Kidney epithelial cell (primary cell): ENCODE measurements at places on chromosomes 2 and 18. TPM values are rescaled to one million over a fixed set of nuclear protein-coding genes. Genes with fewer than 3 reads are reported as not detected.

DNA sequence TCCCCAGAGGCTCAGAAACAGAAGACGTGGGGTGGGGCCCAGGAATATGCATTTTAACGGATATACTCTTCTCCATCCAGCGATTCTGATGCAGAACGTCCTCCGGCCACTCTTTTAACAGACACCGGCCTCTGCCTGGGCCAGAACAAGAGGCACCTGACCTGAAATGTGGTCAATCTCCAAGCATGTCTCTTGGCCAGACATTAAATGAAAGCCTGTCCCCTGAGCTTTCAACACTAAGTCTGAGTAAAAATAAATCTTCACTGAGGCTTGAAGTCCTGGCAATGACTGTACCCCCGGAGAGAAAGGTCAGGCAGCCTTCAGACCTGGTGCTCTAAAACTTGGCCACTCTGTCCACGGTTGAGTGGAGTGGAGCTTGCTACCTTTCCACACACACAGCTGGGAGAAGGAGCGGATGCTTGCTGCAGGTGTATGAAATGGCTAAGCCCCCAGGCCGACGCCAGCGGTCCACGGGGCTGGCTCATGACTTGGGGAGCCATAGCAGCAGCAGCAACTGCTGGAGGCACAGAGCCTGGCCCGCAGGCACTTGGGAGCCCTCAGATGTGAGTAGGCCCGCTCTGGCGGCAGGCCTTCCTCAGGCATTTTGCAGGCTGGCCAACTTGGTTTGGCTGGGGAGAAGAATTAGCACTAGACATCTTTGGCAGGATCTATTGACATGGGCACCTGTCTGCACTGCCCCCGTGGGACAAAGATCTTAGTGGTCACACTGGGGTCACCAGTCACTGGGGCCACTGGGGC, 79.7 kb downstream of the TMEM17 start:
- no peak for DNase-seq

INO80D gene
- total RNA-seq, result 9.7 and 11.0 TPM in 2 replicates

- DNase-seq, result peak; percentile 82
Measured at GRCh38 chr18:70337139-70337972, 48.5 kb downstream of the SOCS6 start.

GRCh38 chr2:527581-527980, 149.6 kb downstream of the TMEM18 start:
- DNase-seq, result no peak

DNA sequence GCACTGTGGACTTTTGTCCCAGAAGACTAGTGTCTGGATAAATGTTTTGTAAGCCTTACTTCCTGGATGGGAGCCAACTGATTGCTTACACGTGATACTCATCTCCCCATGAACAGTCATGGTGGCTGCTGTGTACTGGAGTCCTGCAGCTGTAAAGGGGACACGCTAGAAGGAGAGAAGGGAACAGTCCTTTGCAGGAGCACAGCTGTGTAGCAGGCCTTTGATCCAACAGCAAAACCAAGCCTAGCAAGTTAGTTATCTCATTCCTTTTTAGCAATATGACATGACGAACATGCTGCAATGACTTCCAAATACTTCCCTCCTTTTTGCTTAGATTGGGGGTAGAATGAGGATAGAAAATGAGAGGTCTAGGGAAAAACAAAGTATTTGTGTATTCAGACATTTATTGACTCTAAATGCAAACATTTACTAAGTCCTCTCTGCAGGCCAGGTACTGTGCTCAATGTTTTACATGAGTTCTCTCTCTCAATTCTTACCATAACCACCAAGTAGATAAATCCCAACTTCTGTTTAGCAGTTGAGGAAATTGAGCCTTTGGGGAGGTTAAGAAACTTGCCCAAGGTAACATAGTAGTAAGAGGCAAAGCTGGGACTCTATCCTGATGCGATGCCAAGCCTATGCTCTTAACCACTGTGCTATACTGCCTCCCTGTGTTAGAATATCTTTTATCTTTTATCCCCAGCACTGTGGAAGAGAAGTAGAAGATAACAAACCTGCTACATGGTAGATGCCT, 55.4 kb upstream of the CD28 start:
- no peak for DNase-seq

DSC1 gene
- not detected in 2 replicates for total RNA-seq

GRCh38 chr2:127080226-127080937, 26.6 kb downstream of the BIN1 start:
- no peak for DNase-seq

- DNase-seq, result no peak
Measured at GRCh38 chr2:121805766-121806143, 50.3 kb downstream of the TSN start.

DNA sequence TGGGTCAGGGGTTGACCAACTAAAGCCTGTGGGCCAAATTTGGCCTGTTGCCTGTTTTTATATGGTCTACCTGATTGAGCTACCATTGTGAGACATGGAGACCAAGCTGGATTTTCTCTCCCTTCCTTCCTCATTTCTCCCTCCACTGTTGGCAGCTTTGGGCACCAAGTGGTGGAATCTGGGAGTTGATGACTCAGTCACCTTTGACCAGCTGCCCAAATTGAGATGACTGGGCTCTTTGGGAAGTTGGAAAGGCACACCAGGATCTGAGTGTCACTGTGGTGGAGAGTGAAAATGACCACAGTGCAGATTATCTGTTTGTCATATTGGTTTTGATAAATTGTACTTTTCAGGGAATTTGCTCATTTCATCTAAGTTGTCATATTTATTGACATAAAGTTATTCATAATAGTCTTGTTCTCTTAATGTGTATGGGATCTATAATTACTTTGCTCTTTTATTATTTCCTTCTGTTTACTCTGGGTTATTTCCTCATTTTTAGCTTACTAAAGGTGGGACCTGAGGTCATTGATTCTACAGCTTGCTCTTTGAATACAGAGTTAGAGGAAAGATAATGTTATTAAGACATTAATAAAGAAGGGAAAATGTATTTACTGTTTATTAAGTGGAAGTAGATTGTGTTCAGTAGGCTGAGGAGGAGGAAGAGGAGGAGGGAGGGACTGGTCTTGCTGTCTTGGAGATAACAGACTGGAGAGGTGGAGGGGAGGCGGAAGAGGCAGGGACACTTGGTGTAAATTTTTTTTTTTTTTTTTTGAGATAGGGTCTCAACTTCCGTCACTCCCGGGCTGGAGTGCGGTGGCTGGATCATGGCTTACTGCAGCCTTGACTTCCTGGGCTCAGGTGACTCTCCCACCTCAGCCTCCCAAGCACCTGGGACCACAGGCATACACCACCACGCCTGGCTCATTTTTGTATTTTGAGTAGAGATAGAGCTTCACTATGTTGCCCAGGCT, 31.8 kb downstream of the AGFG1 start:
- no peak for DNase-seq

DNA sequence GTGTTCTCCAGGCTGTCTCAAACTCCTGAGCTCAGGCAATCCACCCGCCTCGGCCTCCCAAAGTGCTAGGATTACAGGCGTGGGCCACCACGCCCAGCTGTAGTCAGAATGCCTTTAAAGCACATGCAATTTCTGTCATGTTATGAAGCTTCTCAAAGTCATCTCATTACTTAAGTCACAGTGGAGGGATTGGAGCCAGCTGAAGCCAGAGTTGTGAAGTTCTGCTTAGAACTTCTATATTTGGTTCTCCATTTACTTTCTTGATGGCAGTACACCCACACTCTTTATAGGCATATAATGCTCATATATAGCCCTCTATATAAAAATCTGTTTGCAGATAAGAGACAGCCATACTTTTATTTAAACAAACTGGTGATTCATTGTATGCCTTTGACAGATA, 68.8 kb upstream of the CWC22 start:
- no peak for DNase-seq

- no peak for DNase-seq
Measured at GRCh38 chr2:85704800-85705679, 10.9 kb downstream of the GNLY start.

NOSTRIN gene
- total RNA-seq, result 0.42 and 0.89 TPM in 2 replicates

EMILIN2 gene
- total RNA-seq, result 27.0 and 41.6 TPM in 2 replicates

DNA sequence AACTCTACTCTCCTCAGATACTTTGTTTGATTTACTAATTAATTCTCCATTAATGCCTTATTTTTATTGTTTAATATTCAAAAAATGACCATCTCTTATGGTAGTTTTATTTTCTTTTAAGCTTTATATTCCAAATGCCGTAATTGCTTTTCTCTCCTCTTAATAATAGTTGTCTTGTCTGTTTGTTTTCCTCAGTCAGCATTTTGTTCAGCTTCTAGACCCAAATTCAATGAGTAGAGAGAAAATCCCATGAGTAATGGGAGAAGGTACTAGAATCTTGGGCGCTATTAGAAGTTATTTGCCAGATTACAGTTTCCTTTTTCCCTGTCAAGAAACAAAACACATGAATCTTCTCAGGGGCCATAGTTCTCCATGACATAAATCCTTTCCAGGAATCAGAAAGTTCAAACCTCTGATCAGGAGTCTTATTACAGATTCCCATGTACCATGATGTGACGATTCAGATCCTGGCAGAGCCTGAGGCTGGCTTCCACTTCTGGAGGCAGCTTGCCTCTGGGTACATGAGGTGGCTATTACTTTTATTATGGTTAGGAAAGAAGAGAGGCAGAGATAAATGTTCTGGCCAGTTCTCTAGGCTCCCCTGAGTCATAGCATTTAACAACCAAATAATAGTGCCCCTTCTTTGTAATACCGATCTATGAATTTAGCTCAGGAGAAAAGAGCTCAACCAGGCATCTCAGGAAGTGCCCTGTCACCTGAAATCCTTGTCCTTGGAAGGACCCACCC, 485.1 kb upstream of the SETBP1 start:
- no peak for DNase-seq

PASK gene
- 8.3 and 9.2 TPM in 2 replicates for total RNA-seq

ADD2 gene
- total RNA-seq, result 8.9 and 9.9 TPM in 2 replicates

SPHKAP gene
- total RNA-seq, result 0.17 TPM in 1 of 2 replicates, not detected in the other

DNA sequence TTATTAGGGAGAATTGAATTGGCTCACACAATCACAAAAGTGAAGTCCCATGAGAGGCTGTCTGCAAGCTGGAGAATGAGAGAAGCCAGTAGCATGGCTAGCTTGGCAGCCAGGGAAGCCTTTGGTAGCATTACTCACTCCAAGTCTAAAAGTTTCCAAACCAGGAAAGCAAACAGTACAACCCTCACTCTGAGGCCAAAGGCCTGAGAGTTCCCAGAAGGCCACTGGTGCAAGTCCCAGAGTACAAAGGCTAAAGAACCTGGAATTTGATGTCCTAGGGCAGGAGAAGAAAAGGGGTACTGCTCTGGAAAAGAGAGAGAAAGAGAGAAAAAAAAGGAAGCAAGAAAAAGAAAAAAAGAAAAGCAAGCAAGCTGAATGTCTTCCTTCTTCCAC, 318.2 kb downstream of the RND3 start:
- no peak for DNase-seq

GRCh38 chr2:192416060-192416459, 221.3 kb upstream of the TMEFF2 start:
- no peak for DNase-seq

DNA sequence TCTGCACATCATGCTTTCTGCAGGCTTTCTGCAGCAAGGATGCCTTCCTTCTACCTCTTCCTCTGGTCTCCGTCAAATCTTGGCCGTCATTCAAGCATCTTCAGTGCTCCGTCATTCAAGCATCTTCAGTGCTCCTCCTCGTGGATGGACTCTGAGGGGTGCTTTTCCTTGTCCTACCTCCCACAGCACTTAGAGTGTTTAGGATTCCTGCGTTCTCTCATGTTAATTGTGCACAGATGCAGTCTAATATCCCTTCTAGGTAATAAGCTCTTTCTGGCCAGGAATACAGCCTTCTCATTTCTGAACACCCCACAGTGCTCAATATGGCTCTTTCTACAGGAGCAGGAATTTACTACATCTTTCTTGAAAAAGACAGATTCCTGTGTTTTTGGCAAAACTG, 59.8 kb downstream of the ZNF236 start:
- no peak for DNase-seq
